Activated CD4-positive, alpha-beta T cell treated with anti-CD3 and anti-CD28 coated beads, Interleukin-2, amount 10 ng/mL, durations not matched to agents 7 days and 5 days (primary cell): ENCODE measurements at places on chromosomes 5 and 9. TPM values are rescaled to one million over a fixed set of nuclear protein-coding genes. Genes with fewer than 3 reads are reported as not detected.

TBCA gene
- total RNA-seq = 163 TPM

IFNA13 gene
- total RNA-seq = not detected

HAVCR1 gene
- 2.0 TPM for total RNA-seq

TAF1L gene
- total RNA-seq = not detected

SH3RF2 gene
- 0.40 TPM for total RNA-seq

SLC46A2 gene
- total RNA-seq = not detected

PCDHGA10 gene
- not detected for total RNA-seq

LVRN gene
- total RNA-seq = not detected

CCDC192 gene
- not detected for total RNA-seq

MATR3 gene
- 222 TPM for total RNA-seq

- DNase-seq = no peak
Measured at GRCh38 chr5:15502208-15502607, 2.2 kb downstream of the FBXL7 start.

GRCh38 chr9:76521906-76522305, 62.9 kb downstream of the GCNT1 start:
- no peak for DNase-seq

DNA sequence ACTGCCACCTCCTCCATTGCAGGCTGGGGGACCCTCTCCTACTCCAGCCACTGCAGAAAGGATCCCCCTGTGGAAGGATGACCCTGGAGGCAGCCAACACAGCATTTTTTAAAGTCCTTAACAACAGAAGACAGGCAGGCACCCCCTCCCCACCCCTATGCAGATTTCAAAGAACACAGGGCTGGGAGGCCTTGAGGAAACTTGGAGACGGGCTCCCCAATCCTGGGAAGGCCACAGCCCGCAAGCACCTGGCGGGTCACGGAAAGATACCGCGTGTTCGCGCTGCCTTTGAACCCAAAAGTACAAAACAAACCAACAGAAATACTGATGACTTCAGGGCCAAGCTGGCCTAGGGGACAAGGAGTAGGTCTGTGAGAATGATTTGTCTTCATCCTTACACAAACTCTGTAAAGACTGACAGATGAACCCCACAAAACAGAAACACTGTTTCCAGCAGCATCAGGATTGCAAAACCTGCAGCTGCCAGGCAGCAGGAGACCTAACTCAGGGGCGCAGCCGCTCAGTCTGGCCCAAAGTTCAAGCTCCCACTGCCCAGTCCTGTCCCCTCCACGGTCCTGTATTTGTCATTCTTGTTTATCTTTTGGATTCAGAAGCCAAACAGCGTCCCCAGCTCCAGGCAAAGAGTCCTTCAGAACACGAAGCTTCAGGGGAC, 13.8 kb downstream of the VAV2 start:
- DNase-seq = no peak

DNA sequence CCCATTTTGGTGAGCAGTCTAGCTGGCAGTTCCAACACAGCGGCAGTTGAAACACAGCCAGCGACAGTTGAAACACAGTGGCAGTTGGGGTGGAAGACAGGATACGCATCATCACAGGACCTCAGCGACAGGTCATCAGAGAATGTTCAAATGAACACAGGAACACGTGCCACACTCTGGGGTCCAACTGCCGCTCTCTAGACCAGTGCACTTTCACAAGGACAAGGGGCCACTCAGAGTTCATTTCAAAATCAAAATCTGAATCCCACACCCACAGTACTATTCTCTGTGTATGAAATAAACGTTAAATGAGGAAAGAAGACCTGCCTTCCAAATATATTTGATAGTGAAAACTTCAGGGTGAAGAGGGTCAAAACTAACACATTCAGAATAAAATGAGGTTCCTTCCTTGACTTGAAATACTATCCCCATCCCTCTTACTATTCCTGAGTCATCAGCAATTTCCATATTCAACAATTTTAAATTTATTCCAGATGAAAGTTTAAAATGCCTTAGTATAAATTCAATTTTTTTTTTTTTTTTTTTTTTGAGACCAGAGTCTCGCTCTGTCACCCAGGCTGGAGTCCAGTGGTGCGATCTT, 53.0 kb upstream of the SIMC1 start:
- DNase-seq = no peak

DNA sequence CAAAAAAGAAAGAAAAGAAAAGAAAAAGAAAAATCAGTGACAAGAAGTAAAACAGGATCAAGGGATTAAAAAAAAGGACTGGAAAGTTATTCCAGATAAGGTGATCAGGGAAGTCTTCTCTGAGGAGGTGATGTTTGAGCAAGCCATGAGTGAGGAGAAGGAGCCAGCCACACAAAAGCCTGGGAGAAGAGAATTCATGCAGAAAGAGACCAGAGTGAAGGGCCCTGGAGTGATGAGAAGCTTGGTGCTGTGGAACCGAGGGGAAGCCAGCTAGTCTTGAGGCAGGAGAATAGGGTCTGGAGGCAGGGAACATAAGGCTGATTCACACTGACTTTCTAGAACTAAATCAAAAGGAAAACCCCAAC, 4.0 kb upstream of the EXOSC2 start:
- DNase-seq = no peak

DNA sequence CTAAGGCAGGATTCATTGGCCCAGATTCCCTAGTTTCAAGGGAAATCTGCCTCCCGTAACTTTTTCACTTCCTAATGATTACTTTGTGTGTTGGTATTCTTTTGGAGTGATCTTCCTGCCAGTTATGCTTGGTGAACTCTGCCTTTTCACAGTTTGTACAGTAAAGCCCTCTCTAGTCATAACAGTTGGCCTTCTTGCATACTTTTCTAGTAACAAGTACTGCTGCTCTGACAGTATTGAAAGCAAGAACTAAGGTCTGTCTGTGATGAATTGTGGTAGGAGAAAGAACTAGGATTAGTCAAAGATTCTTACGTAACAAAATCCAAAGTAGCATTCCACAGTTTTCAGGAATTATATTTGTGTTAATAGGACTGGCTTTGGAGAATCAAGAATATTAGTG, 1457.2 kb upstream of the WWC1 start:
- no peak for DNase-seq

DNA sequence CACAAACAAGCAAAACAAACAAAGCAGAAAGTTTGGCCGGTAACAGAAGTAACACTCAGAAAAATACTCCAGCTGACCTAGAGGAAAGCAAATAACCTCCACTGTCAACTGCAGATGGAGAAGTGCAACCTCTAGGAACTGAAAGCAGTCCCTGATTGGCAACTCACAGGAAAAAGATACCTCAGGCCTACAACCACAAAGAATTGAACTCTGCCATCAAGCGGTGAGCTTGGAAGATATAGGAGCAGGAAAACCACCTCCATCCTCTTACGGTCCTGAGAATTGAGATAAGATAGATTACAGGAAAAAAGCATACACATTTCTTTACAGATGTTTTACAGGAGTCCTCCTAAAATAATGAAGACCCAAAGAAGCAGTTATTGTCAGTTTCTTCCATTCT, 184.5 kb downstream of the PDZD2 start:
- no peak for DNase-seq

GRCh38 chr5:90290648-90291047, 118.9 kb downstream of the CETN3 start:
- no peak for DNase-seq

DNA sequence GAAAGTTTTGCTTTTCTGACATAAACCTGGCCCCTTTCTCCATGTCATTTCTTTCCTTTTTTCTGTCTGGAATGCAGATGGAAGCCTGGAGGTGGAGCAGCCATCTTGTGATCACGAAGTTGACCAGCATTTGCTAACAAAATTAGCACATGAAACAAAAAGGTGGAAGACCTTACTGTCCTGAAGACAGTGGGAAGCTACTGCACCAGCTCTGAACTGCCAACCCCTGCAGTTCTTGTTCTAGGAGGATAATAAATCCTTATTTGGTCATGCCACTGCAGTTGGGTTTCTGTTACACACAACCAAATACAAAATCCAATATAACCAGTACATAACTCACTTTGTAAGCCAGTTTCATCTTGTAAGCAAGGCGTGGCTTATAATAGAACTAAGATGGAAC, 249.4 kb upstream of the TBCA start:
- DNase-seq = no peak

DNA sequence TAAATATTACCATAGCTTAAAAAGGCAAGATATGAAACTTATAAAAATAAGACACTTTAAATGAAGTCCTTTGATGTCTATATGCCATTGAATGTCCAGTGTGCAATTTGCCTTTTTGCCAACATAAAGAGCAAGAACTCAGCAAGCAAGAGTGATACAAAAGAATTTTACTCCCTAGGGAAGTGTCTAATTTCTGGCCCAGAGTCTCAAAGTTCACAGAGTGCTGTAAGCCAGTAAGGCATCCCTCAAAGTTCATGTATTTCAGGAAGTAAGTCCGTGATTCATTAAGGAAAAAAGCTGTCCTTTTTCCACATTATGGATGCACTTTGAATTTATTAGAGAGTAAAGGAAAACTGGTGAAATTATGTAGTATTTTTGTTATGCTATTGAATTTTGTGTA, 185.2 kb downstream of the CCDC171 start:
- DNase-seq = no peak

GRCh38 chr5:178288401-178289368, 56.1 kb upstream of the PHYKPL start:
- DNase-seq = no peak

- DNase-seq = no peak
Measured at GRCh38 chr9:97243606-97244005, 63.9 kb upstream of the CCDC180 start.

GRCh38 chr9:14277244-14277643, 36.7 kb downstream of the NFIB start:
- DNase-seq = no peak

DNA sequence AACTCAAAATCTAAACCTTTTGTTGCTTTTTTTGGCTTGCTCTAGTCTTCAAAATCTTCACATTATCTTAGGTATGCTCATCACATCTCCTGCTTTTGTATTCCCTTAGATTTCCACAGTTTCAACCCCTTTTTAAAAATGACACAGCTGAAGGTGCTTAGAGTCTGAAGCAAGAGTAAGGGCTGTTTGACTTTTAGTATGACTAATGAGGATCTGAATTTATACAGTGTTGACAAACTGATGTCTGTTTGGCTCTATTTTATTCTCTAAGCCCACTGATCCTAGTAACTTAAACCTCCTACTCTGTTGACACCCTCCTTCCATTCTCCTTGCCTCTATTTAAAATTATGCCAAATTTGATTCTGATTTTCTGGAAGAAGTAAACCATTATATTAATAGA, 200.1 kb downstream of the MCTP1 start:
- DNase-seq = no peak

DNA sequence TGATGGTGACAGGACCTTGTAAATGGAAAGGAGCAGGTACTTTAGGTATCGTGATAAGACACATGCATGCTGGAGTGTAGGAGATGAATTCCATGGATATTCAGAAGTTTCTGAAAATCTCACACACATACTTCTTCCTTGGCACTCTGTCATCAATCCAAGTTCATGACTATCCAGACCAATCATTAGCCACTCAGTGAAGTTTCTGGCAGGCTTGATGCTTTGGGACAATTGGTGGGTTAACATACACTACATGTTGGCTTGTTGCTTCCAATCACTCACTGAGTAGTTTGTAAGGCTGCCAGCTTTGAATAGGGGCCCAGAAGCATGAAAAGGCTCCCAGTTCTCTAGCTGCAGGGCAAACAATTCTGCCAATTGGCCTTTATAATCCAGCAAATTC, 147.6 kb downstream of the CEMIP2 start:
- no peak for DNase-seq

GRCh38 chr9:19200229-19200628, 30.3 kb upstream of the DENND4C start:
- DNase-seq = no peak

GRCh38 chr5:176817369-176817840, 7.0 kb downstream of the UNC5A start:
- DNase-seq = no peak

GRCh38 chr9:31623511-31623910, 760.9 kb upstream of the ACO1 start:
- no peak for DNase-seq

DNA sequence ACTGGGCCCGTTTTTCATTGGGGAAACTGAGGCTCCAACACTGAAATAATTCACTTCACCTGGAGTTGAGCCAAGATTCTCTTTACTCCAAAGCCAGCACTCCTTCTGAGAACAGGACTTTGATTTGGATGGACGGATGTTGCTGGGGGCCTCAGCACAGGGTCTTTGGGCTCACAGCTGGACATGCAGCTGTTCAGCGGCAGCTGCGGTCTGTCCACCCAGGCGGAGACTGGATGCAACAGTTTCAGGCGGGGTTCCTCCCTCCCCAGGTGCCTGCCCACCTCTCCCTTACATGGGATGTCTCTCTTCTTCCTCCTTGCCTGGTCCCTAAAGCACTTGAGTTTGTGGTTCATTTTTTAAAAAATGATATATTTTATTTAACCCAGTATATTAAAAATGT, 219.0 kb upstream of the IRX4 start:
- no peak for DNase-seq

DNA sequence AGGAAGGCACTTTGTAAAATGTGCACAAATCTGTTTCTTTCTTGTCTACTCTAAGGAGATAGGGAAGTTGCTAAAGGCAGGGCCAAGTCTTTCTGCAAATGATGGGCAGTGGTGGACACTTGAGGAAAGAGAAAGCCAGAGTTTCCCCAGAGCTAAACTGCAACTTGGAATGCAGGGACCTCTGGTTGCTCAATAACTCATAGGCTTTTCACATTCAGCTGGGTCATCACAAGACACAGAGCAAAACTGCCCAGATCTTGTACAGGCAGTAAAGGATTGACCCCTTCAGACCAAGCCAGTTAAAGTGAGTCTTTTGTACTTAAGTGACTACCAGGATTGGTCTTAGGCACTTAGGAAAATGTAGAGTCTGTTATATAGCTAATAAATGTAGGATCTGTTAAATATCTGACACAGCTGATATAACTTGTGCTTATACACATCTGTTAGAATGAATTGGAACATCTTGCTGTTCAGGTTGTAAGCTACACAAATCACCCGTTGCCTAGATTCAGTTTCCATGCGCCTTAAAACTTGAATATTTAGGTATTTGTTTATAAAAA, 13.5 kb upstream of the AGXT2 start:
- DNase-seq = no peak
